NCI-H1930 (cell line): ENCODE measurements at places on chromosomes 16 and 17.

- DNase-seq, result no peak
Measured at GRCh38 chr17:78038748-78039288, 80.3 kb downstream of the TNRC6C start.

GRCh38 chr17:62781356-62781755, 26.8 kb downstream of the MARCHF10 start:
- no peak for DNase-seq

DNA sequence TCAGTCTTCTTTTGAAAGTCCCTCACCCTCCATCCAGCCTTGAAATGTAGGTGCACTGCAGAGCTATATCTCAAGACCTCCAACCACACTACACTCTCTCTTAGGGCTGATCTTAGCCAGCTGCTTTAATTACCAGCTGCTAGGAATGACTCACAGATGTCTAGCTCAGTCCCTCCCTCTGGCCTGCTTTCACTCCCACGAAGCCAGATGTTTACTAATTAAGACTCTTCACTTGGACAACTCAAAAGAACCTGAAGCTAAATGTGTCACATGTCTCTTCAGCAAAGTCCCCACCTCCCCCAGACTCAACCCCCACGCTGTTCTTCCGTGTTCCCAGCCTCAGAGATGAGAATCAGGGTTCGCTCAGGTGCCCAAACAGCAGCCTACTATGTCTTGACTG, 2.6 kb downstream of the GTF3C1 start:
- DNase-seq, result no peak

DNA sequence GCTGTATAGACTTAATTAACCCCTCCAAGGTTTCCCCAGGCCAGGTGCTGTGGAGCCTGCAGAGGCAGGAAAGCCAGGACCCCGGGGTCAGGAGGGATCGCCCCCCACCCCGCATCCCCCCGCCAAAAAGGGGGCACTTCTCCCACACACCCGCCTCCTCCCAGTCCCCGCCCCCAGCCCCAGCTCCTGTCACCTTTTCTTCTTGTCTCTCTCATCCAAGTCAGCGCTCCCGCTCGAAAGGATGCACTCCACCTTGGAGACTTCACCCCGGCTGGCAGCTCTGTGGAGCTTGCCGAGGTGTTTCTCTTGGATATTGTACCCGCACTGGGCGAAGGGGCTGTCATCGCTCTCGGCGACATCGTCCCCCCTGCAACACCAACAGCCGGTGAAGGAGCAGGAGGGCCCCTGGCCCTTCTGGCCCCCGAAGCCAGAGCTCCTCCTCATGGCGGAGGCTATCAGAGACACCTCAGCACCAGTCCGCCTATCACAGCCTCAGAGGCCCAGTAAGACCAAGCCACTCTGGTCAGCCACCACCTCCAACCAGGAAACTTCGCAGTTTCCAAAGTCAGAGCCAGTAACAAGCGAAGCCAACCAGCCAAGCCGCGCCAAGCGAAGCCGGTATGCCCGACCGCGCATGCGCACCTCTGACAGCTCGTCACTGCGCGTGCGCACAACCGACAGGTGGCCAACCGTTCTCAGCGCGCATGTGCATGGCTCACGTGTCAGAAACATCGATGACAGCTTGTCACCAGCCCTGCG, 52.5 kb downstream of the SHCBP1 start:
- DNase-seq, result no peak

GRCh38 chr17:79784353-79785016, 6.5 kb downstream of the CBX2 start:
- no peak for DNase-seq

DNA sequence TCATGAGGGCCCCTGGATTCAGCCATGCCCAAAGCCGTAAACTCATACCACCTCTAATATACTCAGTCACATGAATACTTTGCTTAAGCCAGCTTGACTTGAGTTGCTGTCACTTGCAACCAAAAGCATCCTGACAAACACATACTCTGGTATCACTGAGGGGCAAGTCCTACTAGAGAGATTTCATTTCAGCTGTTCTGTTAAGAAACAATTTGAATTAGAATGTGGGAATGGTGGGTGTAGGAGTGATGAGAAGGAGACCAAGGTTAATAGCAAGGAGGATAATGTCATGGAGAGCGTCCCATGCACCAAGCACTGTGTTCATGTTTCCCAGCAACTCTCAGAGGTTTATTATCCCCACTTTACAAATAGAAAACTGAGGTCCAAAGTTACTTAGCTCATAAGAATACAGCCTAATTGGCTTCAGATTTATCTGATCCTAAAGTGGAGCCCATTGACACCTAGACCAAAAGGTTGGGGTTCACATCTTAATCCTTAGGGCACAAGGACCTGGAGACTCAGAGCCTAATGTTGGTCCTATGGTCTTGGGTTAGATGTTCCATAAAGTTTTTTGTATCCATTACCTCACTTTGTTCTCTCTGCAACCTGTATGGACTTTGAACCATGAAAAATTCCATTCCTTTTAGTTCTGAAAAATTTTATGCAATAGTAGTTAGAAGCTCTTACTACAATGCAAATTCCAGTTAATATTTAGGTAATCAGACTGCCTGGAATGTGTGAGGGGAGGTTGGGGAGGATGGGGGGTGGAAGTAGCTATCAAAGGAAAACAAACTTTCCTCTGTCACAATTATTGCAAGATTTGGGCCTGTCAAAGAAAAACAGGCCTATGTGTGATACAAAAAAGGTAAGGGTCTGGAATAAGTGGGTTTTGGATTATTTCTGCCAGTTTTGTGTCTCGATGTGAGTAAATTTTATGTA, 105.9 kb downstream of the IRX3 start:
- no peak for DNase-seq
